ENCODE measurements at places on chromosomes 7 and 10. TPM values are rescaled to one million over a fixed set of nuclear protein-coding genes. Genes with fewer than 3 reads are reported as not detected.
A peak's percentile ranks its signal among the peaks of the same experiment; 100 is the strongest.

DNA sequence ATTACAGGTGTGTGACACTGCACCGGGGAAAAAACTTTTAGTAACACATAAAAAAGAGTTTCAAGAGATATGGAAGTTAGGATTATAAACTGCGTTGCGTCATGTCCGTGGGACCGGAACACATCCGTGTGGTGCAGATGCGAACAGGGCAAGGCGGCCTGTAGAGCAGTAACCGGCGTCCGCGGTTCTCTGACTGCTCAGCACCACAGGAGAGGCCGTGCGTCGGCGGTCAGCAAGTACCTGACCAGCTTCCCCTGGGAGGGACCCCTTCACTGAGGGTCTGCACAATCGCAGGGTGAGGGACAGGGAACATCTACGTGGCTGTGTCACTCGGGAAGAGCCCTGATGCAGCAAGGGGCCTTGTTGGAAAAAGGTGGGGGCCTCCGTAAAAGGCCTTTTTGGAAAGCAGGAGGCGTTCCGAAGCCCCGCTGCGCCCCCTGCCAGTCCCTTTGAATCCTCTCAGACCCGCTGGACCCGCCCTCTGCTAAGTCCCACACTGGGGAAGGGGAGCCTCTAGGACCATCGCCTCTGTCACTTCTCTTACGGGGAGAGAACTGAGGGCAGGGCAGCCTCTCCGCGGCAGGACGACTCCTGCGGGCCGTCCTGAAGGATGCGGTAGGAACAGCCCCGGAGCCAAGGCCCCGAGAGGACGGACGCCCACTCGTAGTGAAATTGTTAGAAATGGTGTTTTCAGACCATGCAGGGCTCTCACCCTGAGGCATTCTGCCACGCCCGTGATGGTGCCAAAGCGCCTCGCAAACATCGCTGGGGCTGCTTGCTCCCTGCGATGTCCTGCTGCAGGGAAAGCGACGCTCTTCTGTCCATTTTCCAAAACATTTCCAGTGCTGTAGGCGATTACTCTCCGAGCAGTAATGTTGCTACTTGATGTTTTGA lies 771.6 kb upstream of the COBL start:
- DNase-seq: no peak

The FXYD4 gene
- total RNA-seq: not detected

- peak; percentile 62 for DNase-seq
Measured at GRCh38 chr7:98165827-98166667, 45.2 kb upstream of the BHLHA15 start.

The GHRHR gene
- not detected for total RNA-seq

GRCh38 chr10:127376071-127376470 lies 173.0 kb upstream of the NPS start:
- DNase-seq: no peak

GRCh38 chr7:78149787-78150186 lies 351.2 kb downstream of the PHTF2 start:
- DNase-seq: no peak

The DENND11 gene
- 29.9 TPM for total RNA-seq

The CHN2 gene
- total RNA-seq: 0.80 TPM

DNA sequence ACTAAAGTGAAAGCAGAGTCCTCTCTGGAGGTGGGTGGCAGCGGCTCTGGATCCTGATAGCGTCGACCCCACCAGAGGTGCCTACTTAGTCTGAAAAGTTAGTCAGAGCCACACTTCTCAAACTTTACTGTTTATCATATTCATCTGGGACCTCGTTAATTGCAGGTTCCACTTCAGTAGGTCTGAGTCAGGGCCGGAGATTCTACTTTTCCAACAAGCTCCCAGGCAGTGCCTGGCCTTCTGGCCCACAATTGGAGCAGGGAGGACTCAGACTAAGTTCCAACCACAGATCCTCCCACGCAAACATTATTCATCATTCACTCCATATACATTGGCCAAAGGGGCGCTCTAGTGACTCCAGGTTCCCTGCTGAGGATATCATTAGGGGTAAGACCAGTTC lies 78.1 kb downstream of the VSTM4 start:
- no peak for DNase-seq

The MALRD1 gene
- total RNA-seq: 0.56 TPM

GRCh38 chr7:157560258-157560654 lies 223.5 kb downstream of the DNAJB6 start:
- DNase-seq: no peak

- peak; percentile 76 for DNase-seq
Measured at GRCh38 chr10:101214446-101215396, 14.5 kb downstream of the LBX1 start.

DNA sequence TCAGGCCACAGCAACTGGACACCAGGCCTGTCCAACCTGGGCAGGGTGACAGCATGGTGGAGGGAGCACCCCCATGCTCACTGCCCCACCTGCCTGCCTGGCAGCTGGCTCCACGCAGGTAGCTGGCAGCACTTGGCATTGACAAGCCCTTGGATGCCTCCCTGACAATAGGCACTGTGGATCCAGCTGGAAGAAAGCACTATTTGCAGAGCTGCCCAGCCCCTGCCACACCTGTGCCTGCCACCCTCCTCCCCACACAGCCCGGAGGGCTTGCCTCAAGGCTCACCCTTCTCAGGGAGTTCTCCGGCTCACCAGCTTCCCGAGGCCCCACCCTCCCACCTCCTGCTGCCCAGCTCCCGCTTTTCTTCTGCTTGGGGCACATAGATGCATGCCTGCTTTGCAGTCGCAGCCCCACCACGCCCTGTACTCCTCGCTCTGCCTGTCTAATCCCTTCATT lies 160.1 kb downstream of the NEURL1 start:
- DNase-seq: no peak

All from activated naive CD8-positive, alpha-beta T cell treated with anti-CD3 and anti-CD28 coated beads for 36 hours (primary cell).